ENCODE measurements at places on chromosomes 4 and X.

GRCh38 chr4:74682567-74683359 lies 111.6 kb downstream of the BTC start:
- no peak for DNase-seq

DNA sequence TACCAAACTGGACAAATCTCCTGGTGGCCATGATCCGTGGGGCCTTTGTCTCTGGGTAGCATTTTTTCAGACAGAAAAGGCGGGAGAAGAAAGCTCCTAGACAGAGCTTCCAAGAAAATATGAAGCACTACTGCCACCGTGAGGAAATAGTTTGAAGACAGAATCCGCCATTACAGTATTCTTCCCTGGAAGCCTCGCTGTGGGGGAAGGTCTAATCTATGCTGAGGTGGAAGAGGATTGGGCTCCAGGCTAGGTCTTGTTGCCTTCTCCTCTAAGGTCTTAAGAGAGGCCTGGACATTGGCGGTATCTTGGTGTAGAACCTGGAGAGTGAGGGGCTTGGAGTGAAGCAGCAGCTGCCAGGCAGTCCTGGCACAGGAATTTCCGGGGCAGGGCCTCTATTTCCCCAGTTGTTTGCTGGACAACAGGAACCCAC lies 218.9 kb downstream of the OR13H1 start:
- no peak for DNase-seq

GRCh38 chrX:11188664-11189063 lies 77.5 kb downstream of the HCCS start:
- no peak for DNase-seq

GRCh38 chr4:150561143-150561737 lies 20.7 kb upstream of the MAB21L2 start:
- DNase-seq, result no peak

All from NCI-H748 treated with DMSO at 0.1 percent for 48 hours (cell line).